ENCODE measurements at places on chromosomes 5 and 9.

DNA sequence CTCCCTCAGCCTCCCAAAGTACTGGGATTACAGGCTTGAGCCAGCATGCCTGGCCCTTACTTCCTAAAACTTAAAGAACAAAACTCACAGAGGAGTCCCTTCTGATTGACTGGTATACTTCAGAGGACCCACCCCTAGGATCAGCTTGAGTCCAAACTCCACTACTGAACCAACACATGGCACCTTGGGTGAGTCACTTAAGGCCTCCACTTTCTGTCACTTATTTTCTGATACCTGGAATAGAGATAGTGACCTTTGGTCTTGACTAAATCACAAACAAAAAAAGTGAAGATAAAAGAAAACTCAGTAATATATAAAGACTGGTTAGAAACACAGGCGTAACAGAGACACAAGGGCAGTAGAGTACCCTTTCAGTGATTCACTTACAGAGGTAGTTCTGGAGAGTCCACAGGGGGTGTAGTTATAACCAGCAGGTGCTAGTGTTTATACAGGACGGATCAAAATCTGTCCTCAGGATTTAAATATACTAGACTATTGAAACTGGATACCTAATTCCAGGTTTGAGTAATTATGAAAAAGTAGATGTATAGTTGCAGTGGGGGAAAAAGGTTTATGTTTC is 274.3 kb upstream of the ANKRD55 start:
- DNase-seq = no peak

GRCh38 chr5:112691339-112691680 is 46.4 kb upstream of the APC start:
- no peak for DNase-seq

GRCh38 chr9:101472891-101473290 is 37.3 kb upstream of the ALDOB start:
- no peak for DNase-seq

GRCh38 chr5:127887282-127887681 is 184.1 kb downstream of the CCDC192 start:
- DNase-seq = no peak

DNA sequence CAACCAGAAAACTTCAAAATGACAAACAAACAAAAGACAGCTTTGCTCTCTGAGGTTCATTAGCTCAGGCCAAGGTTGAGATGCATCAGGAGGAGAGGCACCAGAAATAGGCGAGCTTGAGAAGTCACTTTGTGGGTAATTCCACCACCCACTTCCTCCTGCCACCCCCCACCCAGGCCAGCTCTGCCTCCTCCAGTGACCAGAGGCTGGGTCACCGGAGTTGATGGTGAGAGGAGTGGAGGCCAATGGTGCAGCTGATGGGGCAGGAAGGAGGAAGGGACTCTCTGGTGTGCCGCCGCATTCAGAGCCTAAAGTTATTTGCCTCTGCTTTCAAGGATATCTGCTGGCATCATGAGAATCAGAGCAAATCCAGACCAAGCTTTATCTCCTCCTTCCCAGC is 73.8 kb upstream of the ASTN2 start:
- DNase-seq = no peak

- no peak for DNase-seq
These were observed 106.5 kb upstream of the CCDC112 start for GRCh38 chr5:115402822-115403577.

DNA sequence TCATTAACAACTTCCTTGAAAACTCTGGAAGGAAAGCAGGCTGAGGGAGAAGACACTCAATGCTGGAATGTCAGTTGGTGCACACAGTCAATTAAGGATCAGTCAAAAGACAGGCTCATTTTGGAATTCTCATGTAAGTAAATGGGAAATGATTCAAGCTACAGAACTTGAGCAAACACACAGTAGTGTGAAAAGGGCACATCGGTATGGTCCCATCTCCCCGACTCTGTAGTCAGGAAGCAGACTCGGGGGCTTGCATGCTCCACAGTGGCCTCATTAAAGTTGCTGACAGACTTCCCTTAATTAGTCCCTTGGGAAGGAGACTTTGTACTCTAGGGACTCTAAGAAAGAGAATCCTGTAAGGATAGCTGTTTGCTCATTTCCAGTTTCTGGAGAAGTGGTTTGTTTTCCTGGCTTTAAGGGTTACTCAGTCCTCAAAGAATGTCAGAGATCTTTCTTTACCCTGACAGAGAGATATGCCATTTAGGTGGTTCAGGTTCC is 339.2 kb downstream of the ADAMTS6 start:
- DNase-seq = no peak

DNA sequence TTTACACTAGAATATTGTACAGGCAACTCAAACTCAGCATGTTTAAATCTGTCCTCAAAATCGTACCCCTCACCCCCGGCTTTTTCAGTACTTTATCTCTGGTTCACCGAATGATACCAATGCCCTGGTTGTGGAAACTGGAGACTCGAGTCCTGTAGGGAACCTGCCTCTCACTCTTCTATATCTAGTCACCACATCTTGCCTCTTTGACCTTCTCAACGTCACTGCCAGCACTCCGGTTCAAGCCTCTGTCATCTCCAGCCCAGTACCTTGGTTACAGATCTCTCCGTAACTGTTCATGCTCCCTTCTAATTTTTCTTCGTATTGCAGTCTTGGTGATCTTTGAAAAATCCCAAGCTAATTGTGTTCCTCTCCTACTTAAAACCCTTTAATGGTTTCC is 6.7 kb downstream of the SLC44A1 start:
- DNase-seq = no peak

DNA sequence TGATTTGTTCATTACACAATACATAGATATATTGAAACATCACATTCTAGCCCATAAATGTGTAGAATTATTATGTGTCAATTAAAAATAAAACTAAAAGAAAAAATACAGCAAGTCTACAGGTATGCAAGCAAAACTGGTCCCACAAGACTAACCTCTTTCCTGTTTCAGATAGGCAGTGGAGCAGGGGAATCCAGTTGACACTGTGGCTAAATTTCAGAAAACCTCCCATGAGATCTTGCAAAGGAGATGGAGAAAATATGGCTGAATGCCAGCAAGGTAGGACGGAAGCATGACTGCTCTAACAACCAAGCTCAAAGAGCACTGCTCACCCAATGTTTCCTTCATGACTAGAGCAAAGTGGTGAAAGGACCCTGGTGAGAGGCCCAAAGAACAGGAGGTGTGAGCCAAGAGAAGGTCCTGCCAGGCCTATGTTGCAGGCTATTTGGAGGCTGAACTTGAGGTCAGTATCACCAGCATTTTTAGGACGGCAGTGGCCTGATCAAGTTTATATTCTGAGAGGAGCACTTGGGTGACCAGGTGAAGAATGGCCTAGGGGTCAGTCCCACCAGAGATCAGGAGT is 1.1 kb upstream of the SH3TC2 start:
- no peak for DNase-seq

- no peak for DNase-seq
These were observed 55.5 kb downstream of the MYO10 start for GRCh38 chr5:16880547-16880946.

- no peak for DNase-seq
These were observed 129.2 kb downstream of the PDE4D start for GRCh38 chr5:59764361-59764760.

- peak; percentile 83 for DNase-seq
These were observed at the start of gene CTNNAL1 for GRCh38 chr9:109012876-109013678. CTNNAL1 (minus strand) TSS chr9:109013499; CDS start chr9:109013442, 57 bp downstream.

DNA sequence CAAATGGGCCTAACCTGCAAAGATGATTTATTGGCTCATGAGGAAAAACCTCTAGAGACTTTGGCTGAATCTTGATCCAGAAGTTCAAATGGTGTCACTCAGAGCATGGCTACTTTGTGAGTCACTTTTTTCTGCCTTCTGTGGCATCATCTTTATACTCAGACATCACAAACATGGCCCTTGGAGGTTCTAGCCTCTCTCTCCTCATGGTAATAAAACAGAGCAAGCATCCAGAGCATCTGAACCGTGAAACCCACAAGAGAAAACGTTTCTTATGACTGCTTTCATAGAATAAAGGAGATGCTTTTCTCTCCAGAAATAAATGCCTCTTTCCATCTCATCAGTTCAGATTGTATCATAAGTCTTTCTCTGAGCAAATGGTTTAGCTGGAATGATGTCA is 780.3 kb downstream of the KCTD16 start:
- DNase-seq = no peak

DNA sequence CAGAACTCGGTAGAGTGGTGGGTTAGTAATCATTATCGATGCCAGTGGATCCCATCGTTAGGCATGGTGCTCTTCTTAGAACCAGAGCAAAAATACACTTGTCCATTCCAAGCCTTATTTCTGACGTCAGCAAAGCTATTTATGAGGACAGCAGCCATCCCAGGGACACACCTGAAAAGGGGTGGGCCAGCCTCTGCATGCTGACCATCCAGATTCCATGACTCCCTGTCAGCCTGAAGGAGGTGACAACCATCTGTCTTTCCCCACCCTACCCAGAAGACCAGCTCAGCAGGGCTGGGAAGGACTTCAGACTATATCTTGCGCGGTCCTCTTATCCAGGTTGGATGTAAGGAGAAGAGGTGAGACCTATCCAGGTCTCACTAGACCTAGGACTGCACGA is 5.7 kb upstream of the NIPAL4 start:
- no peak for DNase-seq

GRCh38 chr9:3458806-3459475 is 66.9 kb downstream of the RFX3 start:
- no peak for DNase-seq

DNA sequence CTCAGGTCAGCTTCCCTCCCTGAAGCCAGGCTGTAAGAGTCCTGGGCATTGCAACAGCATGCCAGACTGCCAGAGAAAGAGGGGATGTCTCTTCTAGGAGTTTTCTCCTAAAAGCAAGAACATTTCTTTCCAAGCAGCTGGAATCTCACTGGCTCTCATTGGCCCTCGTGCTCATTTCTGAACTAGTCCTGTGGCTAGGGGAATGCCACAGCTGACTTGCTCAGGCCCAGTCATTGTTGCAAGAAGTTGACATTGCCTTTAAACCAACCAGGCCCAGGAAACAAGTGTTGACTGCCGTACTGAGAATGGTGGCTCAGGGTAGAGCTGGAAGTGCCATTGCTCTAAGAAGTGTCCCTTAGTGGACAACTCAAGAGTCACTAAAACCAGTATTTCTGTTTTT is 15.0 kb upstream of the CEP120 start:
- no peak for DNase-seq

DNA sequence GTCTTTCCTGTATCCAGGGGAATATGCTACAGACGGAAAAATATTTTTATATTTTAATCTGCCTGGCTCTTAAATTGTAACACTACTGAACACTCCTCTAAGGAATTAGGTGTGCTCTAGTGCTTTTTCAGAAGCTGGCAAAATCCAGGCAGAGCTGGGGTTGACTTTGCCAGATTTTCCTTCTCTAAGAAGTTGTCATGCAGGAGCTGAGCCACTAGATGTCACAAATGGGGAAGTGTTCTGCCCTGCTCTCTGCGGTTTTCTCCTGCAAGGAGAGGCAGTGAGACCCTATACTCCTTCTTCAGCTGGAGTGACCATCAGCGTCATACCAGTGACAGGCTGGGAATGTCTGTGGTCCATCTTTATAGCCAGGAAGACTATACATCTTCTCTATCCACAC is 112.5 kb downstream of the HAPLN1 start:
- DNase-seq = no peak

DNA sequence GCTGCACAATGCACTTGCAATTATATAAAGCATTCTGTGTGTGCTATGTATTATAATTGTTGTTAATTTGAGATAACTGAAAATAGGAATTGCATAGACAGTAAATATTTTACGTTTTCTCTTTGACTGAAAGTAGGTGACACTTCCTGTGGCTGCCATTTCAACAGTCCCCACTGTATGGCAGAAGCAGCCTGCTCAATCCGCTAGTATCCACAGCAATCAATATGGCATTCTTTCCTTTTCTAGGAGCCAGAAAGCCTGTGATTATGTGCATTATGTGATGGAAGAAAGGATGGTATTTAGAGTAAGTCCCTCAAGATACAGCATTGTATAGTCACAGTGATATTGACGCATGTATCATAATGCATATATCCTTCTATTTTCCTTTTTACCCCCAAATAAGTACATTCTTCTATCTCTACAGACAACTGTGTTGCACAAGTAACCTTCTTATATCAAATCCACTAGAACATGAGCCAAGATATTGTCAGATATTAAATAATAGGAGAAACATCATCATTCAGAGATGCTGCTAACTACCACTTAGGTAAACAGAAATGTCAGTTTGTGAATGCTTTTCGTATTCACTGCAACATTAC is 59.7 kb downstream of the CARTPT start:
- no peak for DNase-seq

- DNase-seq = no peak
These were observed 90.3 kb upstream of the PLCXD3 start for GRCh38 chr5:41600731-41601130.

GRCh38 chr9:126872516-126872915 is 12.1 kb downstream of the ZBTB34 start:
- no peak for DNase-seq

DNA sequence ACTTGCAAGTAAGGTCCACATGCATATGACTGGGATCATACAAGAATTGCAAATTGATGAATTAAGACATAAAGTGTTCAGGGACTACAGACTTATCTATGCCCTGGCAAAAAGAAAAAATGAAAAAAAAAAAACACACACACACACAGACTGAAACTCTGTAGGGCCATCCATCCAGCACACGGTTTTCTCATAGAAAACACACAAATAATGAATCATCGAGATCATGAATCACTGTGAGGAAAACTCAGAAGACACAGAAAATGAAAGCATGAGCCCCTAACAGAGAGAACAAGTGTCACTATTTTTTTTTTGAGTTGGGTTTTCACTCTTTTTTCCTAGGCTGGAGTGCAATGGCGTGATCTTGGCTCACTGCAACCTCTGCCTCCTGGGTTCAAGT is 185.2 kb downstream of the IRX2 start:
- no peak for DNase-seq

- DNase-seq = no peak
These were observed 86.1 kb downstream of the AUH start for GRCh38 chr9:91275655-91276054.

GRCh38 chr5:79857714-79858409 is 133.2 kb downstream of the MTX3 start:
- DNase-seq = peak; percentile 74

- no peak for DNase-seq
These were observed 1037.3 kb upstream of the CDH6 start for GRCh38 chr5:30156156-30156555.

GRCh38 chr9:111668026-111668573 is 6.7 kb downstream of the GNG10 start:
- no peak for DNase-seq

- no peak for DNase-seq
These were observed 262.0 kb downstream of the SAXO1 start for GRCh38 chr9:18771011-18771410.

- no peak for DNase-seq
These were observed 33.1 kb upstream of the SPIN1 start for GRCh38 chr9:88355166-88355565.
